ENCODE measurements at places on chromosomes 1 and 21.

DNA sequence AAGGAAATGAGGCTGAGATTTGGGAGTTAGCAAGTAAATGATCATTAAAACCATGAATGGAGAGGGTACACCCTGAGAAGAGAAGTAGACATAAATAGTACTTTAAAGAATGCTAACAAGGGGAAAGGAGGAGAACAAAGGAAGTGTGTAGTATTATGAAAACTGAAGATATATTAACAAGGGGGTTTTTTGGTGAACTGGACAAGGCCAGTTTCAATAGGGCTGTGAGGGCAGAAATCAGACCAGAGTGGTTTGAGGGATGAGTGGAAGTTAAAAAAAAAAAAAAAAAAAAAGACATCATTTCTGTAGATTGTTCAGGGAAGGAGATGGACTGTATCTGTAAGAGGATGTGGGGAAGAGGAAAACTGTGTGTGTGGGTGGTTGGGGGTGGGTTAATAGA lies 137.1 kb downstream of the PLA2G4A start:
- no peak for DNase-seq

GRCh38 chr1:227447531-227447990 lies 115.8 kb upstream of the ZNF678 start:
- no peak for DNase-seq

DNA sequence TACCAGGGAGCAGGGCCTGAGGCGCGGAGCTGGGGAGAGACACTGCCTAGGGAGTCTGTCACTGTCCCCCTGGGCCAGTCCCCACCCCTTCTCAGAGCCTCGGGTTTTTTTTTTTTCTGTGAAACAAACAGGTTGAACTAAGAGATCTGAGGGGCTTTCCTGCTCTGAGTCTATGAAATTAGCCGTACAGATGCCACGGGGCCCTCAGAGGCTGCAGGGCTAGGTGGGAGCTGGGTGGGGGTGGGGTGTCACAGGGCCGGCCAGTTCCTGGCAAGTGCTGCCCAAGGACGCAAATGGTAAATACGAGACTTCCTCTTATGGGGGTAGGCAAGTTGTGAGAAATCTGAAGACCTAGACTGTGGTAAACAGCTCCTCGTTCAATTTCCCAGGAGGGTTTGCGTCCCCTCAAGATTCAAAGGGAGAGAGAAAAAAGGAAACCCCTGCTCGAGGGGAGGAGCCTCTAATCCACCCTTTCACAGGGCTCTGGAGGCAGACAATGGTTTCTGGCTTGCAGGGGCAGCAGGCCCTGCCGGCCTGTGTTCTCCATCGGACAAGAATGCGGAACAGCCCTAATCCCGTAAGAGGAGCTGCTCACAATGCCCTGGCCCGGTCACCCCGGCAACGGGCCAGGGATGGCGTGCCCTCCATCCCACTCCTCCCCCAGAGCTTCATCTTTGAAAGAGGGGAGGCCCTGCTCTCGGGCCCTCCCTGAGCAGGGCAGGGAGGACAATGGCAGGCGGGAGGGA lies 7.8 kb downstream of the NUAK2 start:
- peak; percentile 90 for DNase-seq

GRCh38 chr1:109265741-109266330 lies 16.5 kb downstream of the CELSR2 start:
- no peak for DNase-seq

- peak; percentile 59 for DNase-seq
These were observed 21.1 kb downstream of the CACNA1E start for GRCh38 chr1:181504399-181504842.

DNA sequence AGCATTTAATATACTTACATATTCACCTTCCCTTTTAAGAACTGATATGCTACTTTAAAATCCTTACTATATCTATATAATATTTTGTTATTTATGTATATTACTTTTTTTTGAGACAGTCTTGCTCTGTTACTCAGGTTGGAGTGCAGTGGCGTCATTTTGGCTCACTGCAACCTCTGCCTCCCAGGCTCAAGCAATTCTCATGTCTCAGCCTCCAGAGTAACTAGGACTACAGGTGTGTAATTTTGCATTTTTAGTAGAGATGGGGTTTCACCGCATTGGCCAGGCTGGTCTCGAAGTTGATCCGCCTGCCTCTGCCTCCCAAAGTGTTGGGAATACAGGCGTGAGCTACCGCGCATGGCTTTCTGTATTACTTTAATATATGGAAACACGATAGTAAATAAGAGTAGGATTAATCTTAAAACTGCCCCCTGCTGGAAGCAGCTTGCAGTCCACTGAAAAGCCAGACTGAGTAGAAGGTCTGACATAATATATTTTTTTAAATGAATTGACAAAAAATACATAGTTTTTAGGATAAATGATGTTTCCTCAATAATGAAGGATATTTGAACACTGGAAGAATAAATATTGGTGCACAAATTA lies 24.4 kb downstream of the RCAN3 start:
- peak; percentile 47 for DNase-seq

- DNase-seq, result no peak
These were observed 298.1 kb upstream of the POU3F1 start for GRCh38 chr1:38344716-38345115.

GRCh38 chr1:112563341-112563740 lies 54.6 kb downstream of the WNT2B start:
- DNase-seq, result no peak

DNA sequence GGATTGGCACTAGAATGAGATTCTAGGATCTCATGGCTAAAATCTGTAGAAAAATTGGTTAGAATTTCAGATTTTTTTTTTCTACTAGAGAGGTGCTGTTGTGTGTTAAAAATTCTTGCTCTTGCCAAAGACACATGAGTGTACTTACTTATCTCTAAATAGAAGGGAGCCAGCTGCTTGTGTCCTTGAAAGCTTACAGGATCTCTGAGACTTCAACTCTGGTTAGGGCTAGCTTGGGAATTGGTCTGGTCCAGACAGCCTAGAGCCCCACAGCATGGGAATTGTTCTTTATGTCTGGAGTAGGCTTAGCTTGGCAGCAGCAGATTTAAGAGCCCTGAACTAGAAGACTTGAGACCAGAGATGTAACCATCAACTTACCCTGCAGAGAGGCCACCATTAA lies 37.3 kb downstream of the MACO1 start:
- DNase-seq, result no peak

- no peak for DNase-seq
These were observed 25.3 kb upstream of the POFUT2 start for GRCh38 chr21:45313015-45313414.

All from B cell (primary cell).